ENCODE measurements at places on chromosomes 6 and 20. TPM values are rescaled to one million over a fixed set of nuclear protein-coding genes. Genes with fewer than 3 reads are reported as not detected.

DNA sequence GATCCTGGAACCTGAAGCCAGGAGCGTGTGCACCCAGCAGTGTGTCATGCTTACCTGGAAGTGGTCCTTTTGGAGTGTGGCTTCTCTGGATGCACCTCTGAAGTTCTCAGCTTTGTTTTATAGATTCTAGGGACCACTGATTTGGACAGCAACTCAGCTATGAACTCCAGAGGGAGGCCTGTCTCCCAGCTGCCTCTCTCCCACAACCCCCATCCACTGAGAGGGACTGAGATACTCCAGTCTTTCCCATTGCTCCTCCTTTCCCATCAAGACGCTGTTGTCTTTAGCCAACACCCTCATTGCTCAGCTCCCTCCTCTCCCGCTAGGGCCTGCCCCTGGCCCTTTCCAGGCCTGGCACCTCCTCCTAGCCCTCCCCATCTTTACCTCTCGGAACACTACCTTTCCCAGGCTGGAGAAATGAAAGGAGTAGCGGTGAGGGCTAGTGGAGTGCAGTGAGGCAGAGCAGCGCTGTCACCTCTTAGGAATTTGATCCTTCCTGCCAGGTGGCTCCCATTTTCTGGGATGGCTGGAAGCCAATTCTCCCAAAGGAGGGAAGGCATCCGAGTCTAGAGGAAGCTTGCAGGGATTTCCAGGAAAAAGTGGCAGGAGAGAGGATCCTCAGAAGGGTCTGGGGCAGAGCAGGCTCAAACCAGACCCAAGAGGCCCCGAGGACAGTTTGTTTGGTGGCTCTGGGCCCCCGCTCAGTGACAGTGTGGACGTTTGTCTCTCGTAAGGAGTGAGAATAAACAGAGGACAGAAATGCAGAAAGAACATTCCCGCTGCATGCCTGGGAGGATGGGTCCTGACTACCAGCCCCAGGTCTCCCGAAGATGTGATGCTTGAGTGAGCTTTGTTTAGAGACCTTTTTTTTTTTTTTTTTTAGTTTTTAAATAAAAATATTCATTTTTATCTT is at the start of gene LRRN4:
LRRN4 (minus strand) TSS at position 285 of the 913 bp plus-strand sequence. CDS start 1,261 bp downstream, outside the sequence.
- no peaks in the 10 kb centered on the region for H3K4me1 ChIP-seq
- H3K36me3 ChIP-seq, result peaks cover 6% of the 10 kb centered on the region
- no peak for DNase-seq
- H3K27me3 ChIP-seq, result peaks cover 55% of the 10 kb centered on the region

- peaks cover 8% of the 10 kb centered on the region for H3K27me3 ChIP-seq
- H3K4me1 ChIP-seq, result no peaks in the 10 kb centered on the region
- H3K4me3 ChIP-seq, result no peak overlapping the region
- no peaks in the 10 kb centered on the region for H3K36me3 ChIP-seq
- no peak overlapping the region for H3K27ac ChIP-seq
These were observed 27.6 kb upstream of the SCAF8 start for GRCh38 chr6:154705471-154706113.

GRCh38 chr6:37324131-37325033 is 29.4 kb upstream of the RNF8 start:
- peaks cover 5% of the 10 kb centered on the region for H3K36me3 ChIP-seq
- no peak for DNase-seq
- H3K27me3 ChIP-seq, result no peaks in the 10 kb centered on the region
- H3K27ac ChIP-seq, result no peak overlapping the region
- H3K4me1 ChIP-seq, result peaks cover 5% of the 10 kb centered on the region

GRCh38 chr6:17630511-17631073 is 30.5 kb downstream of the FAM8A1 start:
- H3K36me3 ChIP-seq, result peaks cover 11% of the 10 kb centered on the region
- peaks cover 42% of the 10 kb centered on the region for H3K4me1 ChIP-seq
- peak overlapping the region; percentile 27 for H3K27ac ChIP-seq
- H3K27me3 ChIP-seq, result no peaks in the 10 kb centered on the region
- no peak for DNase-seq

SLC52A3 gene
- not detected for polyA plus RNA-seq

- no peak overlapping the region for H3K27ac ChIP-seq
- DNase-seq, result no peak
- no peaks in the 10 kb centered on the region for H3K4me1 ChIP-seq
- H3K27me3 ChIP-seq, result peaks cover 10% of the 10 kb centered on the region
These were observed 184.2 kb upstream of the RREB1 start for GRCh38 chr6:6923605-6924004.

- no peaks in the 10 kb centered on the region for H3K36me3 ChIP-seq
- H3K27me3 ChIP-seq, result no peaks in the 10 kb centered on the region
- H3K4me3 ChIP-seq, result no peak overlapping the region
- H3K4me1 ChIP-seq, result peaks cover 49% of the 10 kb centered on the region
- DNase-seq, result no peak
These were observed 35.8 kb downstream of the HIVEP1 start for GRCh38 chr6:12047792-12048432.

- peaks cover 39% of the 10 kb centered on the region for H3K36me3 ChIP-seq
- no peaks in the 10 kb centered on the region for H3K4me1 ChIP-seq
- H3K4me3 ChIP-seq, result no peak overlapping the region
- no peaks in the 10 kb centered on the region for H3K27me3 ChIP-seq
- no peak for DNase-seq
- no peak overlapping the region for H3K27ac ChIP-seq
These were observed 127.0 kb upstream of the EDN1 start for GRCh38 chr6:12163149-12163548.

DNA sequence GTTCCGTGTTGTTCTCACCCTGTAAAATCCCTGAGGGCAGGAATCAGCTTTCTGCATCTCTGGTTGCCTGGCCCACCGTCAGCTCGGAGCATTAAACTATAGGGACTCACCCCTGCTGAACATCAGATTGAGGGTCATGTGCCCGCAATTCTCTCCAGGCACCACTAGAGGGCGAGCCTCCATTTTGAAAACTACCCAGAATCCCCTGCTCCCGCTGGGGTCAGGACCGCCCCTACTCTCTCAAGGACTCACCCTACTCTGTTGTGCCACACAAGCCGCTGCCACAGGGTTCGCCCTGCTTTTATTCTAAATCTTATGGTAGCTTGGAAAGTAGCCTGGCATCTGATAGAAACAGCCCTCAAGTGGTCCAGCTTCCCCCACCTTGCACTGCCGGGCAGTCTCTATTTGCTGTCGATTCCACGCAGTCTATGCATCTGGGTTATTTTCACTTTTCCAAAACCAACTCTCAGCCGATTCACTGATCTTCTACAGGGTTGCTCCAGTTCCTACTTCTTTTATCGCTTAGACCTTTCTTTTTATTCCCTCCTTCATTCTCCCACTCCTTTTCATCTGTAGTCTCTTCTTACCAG is 244.1 kb upstream of the QKI start:
- no peaks in the 10 kb centered on the region for H3K27me3 ChIP-seq
- no peak for DNase-seq
- H3K4me1 ChIP-seq, result no peaks in the 10 kb centered on the region
- H3K4me3 ChIP-seq, result no peak overlapping the region
- H3K27ac ChIP-seq, result no peak overlapping the region
- no peaks in the 10 kb centered on the region for H3K36me3 ChIP-seq

DNA sequence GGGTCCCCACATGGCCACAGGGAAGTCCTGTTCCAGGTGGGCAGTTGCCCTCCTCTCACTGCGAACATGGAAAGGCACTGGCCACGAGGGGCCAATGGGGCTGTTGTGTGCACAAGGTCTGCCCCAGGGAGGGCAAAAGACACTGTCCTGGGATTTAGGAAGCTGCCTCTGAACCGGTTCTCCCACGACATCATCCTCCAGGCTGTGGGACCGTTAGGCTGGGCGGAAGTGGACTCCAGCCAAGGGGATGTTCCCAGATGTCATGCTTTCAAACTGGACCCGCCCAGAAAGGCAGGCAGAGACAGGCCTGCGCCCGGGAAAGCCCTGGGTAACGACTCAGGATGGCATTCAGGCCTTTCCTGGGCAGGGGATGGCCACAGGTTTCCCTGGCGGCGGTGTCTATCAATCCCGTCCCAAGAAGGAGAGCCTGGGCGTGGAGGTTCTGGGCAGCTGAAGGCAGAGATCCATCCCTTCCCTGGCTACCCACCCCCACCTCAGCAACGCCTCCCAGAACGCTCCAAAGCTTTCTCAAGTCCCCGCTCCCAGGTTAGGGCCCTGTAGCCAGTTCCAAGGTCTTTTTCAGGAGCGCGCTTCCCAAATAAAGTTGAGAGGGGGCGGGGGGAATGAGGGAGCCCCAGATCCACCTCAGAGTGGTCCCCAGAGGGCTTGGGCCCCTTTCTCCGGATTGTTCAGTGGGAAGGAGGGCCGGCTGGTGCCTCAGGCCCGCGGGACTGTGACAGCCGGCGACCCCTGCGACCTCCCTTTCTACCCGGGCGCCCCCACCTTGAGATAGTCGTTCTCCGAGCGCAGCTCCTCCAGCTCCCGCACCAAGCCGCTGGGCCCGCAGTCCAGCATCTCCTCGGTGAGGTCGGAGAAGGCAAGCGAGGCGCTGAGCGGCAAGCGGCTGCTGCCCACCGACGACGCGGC is 13.8 kb upstream of the TLDC2 start:
- H3K27ac ChIP-seq, result peak overlapping the region; percentile 82
- H3K27me3 ChIP-seq, result no peaks in the 10 kb centered on the region
- no peak for DNase-seq

GRCh38 chr20:44026647-44027342 is 112.1 kb downstream of the TOX2 start:
- no peak overlapping the region for H3K4me3 ChIP-seq
- no peak for DNase-seq
- H3K27me3 ChIP-seq, result peaks cover 63% of the 10 kb centered on the region
- H3K36me3 ChIP-seq, result no peaks in the 10 kb centered on the region

GRCh38 chr20:46752728-46753127 is 43.3 kb downstream of the SLC2A10 start:
- H3K36me3 ChIP-seq, result no peaks in the 10 kb centered on the region
- H3K27me3 ChIP-seq, result peaks cover 17% of the 10 kb centered on the region
- no peak for DNase-seq
- H3K4me3 ChIP-seq, result no peak overlapping the region

DNA sequence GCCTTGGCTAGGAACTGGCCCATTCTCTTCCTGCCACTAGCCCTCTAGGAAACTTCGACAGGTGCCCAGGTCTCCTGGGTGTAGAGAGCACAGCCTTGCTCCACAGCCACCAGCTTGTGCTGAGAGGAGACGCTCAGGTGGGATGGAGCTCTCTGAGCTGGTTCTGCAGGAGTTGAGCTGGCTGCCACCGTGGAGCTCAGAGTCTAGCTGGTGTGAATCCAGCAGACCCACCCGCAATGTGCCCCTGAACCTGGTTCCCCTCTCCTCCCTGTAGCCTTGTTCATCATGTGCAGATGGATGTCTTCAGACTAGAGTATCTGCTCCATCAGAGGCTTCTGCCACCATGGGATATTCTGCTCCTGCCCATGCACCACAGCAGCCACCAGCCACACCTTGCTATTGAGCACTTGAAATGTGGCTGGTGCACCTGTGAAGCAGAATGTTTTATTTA is 222.5 kb downstream of the SYNDIG1 start:
- no peak overlapping the region for H3K4me3 ChIP-seq
- no peak overlapping the region for H3K27ac ChIP-seq
- DNase-seq, result no peak
- H3K4me1 ChIP-seq, result no peaks in the 10 kb centered on the region
- H3K27me3 ChIP-seq, result no peaks in the 10 kb centered on the region
- no peaks in the 10 kb centered on the region for H3K36me3 ChIP-seq

DNA sequence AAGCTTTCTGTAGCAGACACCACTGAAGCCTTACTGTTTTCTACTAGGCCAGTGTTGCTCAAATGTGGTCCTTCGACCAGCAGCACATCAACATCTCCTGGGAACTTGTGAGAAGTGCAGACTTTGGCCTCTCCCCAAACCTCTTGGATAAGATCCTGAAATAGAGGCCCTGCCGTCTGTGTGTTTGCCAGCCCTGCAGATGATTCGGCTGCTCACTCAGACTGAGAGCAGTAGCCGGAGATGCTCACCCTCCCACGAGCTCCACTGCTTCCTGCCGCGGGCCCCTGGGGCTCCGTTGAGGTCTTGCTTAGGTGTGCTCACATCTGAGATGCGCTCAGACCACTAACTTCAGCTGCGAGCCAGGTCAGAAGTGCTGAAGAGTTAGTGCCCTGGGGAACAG is 129.5 kb upstream of the SSTR4 start:
- H3K4me3 ChIP-seq, result peak overlapping the region; percentile 6
- no peaks in the 10 kb centered on the region for H3K4me1 ChIP-seq
- H3K27ac ChIP-seq, result no peak overlapping the region
- no peaks in the 10 kb centered on the region for H3K27me3 ChIP-seq

FNDC11 gene
- polyA plus RNA-seq, result 0.08 TPM

METTL24 gene
- 0.28 TPM for polyA plus RNA-seq

GHRH gene
- polyA plus RNA-seq, result not detected

Measured in naive B cell (primary cell).